ENCODE measurements at places on chromosomes 12 and 14.
A peak's percentile ranks its signal among the peaks of the same experiment; 100 is the strongest.

DNA sequence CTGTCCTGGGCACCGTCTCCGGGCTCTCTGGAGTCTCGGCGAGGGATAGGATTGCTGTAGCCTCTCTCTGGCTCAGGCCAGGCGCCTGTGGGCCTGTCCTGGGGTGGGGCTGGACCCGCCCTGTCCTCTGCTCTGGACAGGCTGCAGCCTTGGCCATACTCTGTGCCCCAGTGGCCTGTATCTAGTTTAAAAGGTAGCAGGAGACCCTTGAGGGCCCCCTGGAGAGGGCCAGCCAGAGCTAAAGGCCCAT is 1.8 kb downstream of the KIF26A start:
- no peak for DNase-seq

DNA sequence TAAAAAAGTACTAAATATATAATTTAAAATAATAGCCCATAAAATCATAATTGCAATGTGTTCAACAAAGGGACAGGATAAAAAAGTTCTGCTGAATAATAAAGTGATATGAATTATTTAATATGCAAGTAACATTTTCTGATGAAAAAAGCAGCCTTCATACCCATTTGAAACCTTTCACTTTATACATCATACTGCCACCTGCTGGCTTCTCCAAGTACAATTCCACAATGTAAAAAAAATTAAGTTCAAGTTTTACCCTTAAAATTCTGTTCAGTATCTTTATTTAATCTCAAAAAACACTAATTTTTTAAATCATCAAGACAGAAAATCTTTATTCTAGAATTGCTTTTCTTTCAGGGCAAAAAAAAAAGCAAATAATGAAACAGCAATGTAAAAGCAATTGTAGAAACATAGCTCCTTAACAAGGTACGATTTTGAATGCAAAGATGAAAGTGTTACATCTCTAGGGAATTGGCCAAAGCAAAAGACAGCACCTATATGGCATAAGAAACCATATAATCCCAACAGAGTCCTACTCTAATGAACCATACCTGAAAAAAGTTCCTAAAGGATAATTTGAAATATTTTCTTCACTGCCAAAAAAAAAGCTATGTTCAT is 15.0 kb downstream of the MDM1 start:
- DNase-seq, result no peak

GRCh38 chr12:24039113-24039525 is 89.6 kb upstream of the SOX5 start:
- DNase-seq, result no peak

- DNase-seq, result no peak
Measured at GRCh38 chr14:74635847-74636246, 23.8 kb upstream of the LTBP2 start.

- no peak for DNase-seq
Measured at GRCh38 chr14:73977896-73978295, 27.8 kb downstream of the COQ6 start.

GRCh38 chr14:75805646-75806045 is 144.6 kb downstream of the TTLL5 start:
- DNase-seq, result no peak

- DNase-seq, result peak; percentile 63
Measured at GRCh38 chr14:68520637-68521556, 272.0 kb downstream of the ZFP36L1 start.

DNA sequence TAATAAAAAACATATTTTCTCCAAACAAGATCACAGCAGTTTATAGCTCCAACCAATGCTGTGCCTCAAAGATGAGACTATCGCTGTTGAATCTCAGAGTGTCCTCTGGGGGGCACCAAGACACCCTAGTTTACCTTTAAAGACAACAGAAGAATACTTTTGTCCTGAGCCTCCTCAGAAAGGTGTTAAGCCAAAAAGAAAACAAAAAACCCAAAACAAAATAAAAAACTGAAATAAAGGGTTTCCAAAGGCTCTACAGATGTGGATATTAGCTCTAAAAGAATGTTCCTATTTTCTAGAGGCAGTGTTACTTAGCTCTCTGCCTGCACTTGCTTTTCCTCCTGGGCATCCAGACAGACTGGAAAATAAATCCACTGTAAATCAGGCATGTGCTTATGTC is 86.9 kb upstream of the TTC7B start:
- peak; percentile 42 for DNase-seq

DNA sequence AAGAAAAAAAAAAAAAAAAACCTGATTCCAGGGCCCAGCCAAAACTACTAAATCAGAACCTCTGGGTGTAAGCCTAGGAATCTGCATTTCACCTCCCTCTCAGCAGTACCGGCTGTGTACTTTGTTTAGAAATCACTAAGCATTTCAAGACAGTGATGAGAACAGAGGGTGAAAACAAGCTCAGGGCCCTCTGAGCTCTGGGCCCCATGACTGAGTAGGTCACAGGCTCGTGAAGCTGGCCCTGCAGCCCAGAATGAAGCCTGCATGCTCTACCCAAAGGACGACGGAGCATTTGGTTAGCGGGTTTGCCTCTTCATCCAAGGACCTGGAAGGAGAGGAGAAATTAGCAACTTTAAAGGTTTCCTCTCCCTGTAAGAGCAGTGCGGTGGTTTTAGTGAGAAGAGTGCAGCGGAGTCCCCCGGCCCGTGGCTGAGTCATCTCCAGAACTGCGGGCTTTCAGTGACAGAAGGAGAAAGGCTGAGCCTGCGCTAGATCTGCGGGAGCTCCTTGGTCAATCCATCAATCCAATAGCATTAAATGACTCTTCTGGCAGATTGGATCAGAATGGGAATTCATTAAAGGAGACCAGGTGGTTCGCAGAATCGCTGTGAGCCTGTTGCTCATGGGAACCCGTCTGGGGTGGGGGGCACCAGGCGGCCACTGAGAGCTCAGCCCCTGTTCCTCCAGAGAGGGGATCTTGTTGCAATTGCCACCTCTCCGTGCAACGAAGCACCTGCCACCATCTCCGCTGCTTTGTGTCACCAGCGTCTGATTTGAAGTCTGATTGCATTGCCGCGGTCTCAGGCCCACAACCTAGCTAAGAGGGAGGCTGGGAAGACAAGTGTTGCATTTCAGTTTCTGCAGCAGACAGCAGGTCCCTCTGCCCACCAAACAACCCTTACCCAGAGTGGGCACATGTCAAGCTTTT is 7.3 kb downstream of the IL31 start:
- DNase-seq, result no peak

- DNase-seq, result no peak
Measured at GRCh38 chr14:22303589-22304195, 285.3 kb downstream of the DAD1 start.

DNA sequence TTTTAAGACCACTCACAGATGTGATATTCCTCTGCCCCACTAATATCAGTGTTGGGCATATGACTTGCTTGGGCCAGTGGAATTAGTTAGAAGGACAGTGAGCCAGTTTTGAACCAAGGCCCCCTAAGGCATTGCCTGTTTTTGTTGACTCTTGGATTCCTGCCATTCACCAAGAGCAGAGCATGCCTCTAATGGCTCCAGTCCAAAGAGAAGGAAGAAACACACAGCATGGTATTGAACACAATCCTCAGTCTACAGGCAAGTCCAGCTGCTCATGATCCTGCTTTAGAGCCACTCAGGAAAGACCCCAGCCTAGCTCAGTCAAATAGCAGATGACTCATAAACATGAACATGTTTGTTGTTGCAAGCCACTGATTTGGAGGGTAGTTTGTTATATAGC is 1201.5 kb downstream of the BCL11B start:
- no peak for DNase-seq

DNA sequence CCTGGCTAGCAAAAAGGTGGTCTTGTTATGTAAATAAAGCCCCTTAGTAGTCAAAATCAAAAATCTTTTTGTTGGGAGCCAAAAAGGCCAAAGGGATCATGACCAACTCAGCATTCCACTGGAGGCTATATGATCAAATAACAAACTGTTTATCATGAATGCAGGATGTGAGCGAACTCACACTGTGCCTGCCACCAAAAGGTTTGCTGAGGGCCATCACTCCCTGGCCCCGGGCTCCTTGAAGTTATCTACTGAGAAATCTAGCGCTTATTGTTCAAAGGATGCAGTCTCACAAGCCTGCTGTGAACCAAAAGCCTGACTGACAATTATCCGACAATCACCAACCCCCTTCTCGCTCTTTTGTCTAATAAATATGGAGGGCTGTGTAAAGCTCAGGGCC is 107.2 kb upstream of the DDHD1 start:
- DNase-seq, result no peak

DNA sequence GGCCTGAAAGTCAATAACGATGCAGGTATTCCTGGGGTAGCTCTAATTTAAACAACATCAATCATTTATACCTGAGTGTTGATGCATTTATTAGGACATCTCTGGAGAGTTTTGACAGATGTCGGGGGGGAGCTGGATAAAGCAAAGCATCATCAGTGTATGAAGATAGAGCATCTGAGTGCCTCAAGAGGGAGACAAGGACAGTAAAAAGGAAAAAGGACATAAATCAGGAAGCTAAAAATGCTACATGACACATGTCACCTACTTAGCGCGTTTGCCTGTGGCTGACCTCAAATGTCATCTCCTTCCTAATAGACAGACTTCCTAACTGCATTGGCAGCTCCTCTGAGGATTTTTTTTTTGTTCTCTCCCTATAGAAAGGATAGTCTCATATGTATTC is 259.5 kb upstream of the PKP2 start:
- DNase-seq, result no peak

GRCh38 chr12:42565633-42566032 is 23.9 kb downstream of the PRICKLE1 start:
- no peak for DNase-seq

DNA sequence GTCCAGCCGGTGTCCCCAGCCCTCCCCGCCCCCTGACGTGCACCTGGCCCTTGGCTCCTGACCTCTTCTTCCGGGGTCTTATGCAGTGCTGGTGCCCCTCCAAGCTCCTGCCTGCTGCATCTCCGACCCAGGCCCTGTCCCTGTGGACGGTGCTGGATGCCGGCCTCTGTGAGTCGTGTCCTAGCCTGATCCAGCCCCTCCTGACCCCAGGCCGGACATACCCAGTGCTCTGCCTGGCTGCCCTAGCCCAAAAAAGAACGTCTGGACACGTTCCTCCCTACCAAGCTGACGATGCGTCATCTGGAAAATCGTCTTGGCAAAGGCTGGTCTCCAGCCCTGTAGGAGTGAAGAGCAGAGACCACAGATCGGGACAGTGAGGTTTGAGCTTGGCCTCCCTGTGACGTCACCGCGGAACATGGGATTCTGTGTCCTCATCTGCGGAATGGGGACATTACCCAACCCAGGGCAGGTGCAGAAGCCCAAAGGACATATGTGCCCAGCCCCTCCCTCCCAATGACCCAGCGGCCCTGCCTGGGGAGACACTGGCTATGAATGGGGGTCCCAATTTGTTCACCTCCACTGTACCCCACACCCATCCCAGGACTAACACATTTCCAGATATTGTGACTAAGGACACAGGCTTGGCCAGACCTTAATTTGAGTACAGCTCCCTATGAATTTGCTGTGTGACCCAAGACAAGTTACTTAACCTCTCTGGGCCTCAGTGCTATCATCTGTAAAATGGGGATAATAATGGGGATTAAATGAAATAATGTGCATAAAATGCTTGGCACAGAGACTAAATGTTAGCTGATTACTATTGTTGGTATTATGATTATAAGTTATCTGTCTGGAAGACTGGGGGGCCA is 51.0 kb upstream of the BCL11B start:
- no peak for DNase-seq

GRCh38 chr12:96185914-96186313 is 8.3 kb upstream of the ELK3 start:
- DNase-seq, result no peak

DNA sequence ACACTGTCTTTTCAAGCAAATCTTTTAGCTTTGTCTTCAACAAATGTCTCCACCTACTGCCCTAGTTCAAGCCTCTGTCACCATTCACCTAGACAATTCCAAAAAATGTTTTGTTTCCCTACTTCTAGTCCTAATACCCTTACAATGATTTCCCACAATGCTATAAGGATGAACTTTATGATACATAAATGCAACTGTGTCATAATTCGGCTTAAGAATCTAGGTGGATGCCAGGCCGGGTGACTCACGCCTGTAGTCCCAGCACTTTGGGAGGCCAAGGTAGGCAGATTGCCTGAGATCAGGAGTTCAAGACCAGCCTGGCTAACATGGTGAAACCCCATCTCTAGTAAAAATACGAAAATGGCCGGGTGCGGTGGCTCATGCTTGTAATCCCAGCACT is 20.7 kb upstream of the CREBL2 start:
- no peak for DNase-seq

- no peak for DNase-seq
Measured at GRCh38 chr14:81517798-81518398, 15.8 kb downstream of the SEL1L start.

GRCh38 chr14:77880056-77880455 is 80.1 kb downstream of the ADCK1 start:
- DNase-seq, result no peak

DNA sequence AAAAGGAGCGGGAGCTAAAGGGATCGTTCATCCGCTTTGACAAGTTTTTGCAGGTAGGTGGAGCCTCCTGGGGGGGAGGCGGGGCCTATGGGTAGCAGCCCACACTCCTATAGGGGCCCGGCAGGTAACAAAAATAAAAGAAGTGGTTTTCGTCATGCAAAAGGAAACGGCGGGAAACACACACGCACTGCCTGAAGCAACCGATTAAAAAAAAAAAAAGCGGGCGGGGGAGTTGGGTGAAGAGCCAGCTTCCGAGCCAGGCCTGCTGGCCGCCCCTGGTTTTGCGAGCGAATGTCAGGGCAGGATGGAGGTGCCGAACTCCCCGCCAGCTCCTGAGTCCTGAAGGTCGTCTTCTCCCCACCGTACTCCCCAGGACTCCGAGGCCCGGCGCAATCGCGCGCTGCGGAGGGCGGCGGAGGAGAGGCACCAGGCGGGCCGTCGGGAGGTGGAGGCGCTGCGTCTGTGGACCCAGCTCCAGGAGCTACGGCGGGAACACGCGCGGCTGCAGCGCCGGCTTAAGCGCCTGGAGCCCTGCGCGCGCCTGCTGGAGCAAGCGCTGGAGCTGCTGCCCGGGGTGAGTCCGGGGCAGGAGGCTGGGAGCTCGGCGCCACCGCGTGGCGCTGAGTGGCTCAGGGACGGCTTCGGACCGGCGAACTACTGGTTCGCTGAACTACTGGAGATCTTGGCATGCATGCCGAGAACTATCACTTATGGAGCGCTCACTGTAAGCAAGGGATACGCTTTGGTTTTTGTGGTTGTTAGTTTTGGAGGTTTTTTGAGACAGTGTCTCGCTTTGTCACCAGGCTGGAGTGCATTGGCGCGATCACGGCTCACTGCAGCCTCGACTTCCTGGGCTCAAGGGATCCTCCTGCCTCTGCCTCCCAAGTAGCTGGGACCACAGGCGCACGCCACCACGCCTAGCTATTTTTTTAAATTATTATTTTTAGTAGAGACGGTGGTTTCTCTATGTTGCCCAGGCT is 3.6 kb downstream of the CFAP73 start:
- peak; percentile 85 for DNase-seq
